ENCODE measurements at places on chromosomes 7 and 10. TPM values are rescaled to one million over a fixed set of nuclear protein-coding genes. Genes with fewer than 3 reads are reported as not detected.
A peak's percentile ranks its signal among the peaks of the same experiment; 100 is the strongest.

ELAPOR2 gene
- total RNA-seq, result 21.3 TPM

DNA sequence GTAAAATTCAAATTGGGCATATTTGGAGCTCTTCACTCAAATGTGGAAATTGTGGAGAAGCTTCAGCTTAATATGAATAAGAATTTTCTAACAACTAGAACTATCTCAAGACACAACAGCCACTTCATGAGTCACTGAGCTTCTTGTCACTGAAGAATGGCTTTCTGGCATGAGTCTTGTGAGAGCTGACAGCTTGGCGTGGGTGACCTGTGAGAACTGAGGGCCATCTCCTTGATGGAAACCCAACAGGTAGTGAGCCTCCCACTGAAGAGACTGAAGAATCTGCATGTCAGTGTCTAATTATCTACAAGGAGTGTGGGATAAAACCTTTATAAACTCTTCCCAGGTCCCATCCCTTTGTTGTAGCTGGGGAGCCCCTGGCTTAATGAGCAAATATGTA is 66.0 kb downstream of the CLEC2L start:
- no peak for DNase-seq

- DNase-seq, result peak; percentile 39
Measured at GRCh38 chr10:65313406-65313805, 1612.4 kb upstream of the LRRTM3 start.

- no peak for DNase-seq
Measured at GRCh38 chr10:104485632-104486031, 132.0 kb downstream of the CFAP58 start.

GRCh38 chr10:101851411-101852116 is 8.0 kb upstream of the KCNIP2 start:
- no peak for DNase-seq

- no peak for DNase-seq
Measured at GRCh38 chr10:98306501-98306900, 38.5 kb upstream of the LOXL4 start.

DNA sequence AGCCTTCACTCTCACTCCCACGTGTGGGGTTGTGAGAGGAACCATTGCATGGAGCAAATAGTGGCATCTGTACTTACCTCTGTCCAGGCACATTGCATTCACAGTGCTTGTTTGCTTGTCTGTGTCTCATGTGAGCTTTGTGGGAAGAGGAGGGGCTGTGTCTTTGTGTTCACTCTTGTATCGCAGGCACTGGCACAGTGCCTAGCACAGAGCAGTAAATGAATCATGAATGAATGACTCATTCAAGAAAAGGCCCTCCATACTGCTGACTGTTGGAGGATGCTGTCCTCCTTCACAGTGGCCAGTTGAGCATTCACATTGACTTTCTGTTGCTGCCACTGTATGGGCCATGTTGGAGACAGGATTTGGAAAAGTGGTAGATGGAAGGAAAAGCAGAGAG is 125.3 kb downstream of the SORCS3 start:
- DNase-seq, result peak; percentile 92

CYP2C18 gene
- total RNA-seq, result not detected

DNA sequence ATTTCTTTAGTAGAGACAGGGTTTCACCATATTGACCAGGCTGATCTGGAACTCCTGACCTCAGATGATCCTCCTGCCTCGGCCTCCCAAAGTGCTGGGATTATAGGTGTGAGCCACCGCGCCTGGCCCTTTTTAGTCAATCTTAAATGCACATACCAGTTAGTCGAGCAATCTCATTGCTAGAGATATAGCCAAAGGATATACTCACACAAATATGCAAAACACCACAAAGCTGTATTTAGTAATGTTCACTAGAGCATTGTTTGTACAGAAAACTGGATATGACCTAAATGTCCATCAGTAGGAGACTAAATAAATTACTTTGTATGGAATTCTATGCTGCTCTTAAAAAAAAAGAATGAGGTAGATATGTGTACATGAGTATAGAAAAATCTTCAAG is 24.5 kb upstream of the IL6 start:
- no peak for DNase-seq

EMX2 gene
- total RNA-seq, result not detected

DNA sequence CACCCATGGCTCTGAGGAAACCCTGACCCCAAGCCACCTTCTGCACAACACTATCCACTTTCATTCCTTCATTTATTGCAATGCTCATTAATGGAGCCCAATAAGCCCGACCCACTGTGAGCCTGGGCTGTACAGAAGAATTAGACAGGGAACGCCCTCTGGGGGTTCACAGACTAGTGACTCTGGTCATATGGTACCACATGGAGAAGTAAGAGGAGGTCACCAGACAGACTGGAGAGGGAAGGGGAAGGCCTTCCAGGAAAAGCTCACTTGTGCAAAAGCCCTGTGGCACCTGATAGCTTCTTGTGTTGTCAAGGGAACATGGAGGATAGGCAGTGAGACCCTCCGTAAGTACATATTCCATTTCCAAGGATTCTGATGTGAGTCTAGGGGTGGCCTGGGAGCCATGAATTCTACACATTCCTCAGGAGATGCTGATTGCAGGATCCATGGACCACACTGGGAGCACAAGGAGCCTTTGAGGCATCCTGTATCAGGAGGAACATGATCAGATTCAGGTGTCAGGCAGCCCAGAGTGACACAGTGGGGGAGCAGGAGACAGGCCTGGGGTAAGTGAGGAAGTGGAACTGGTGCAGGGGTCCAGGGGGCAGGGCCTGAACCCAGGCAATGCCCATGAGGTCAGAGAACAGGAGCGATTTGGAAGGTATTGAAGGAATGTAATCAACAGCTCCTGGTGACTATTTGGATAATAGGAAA is 19.9 kb downstream of the TMEM72 start:
- no peak for DNase-seq

DNA sequence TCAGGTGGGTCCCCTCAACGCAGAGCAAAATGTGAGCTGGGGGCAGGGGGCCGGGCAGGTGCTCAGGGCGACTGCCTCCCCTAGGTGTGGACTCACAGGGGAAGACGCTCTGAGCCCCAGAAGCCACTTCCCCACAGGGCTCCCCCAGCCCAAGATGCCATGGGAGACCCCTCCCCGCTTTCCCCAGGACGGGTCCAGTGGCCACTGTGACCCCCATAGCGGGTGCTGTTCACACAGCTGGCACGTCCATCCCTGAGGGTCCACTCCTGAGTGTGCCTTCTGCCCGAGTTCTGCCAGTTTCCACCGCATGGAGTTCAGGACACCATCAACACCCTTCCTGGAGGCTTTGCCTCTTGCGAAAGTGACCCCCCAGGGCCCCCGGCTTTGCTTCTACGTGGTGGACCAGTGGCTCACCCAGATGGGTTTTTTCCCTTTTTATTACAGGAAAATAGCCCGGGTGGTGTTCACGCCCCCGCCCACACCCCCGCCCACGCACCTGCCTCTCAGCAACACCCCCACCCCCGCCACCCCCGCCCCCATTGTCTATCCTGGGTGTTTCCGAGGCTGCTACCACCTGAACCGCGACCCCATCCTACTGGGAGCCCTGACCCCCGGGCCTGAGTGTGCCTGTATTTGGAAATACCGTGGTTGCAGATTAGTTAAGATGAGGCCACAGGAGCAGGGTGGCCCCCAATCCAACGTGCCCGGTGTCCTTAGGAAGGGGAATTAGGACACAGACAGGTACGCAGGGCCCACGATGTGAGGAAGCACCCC is 32.0 kb downstream of the ADAP1 start:
- no peak for DNase-seq

- DNase-seq, result no peak
Measured at GRCh38 chr10:4008676-4009382, 223.8 kb upstream of the KLF6 start.

- DNase-seq, result no peak
Measured at GRCh38 chr7:44310221-44310848, 15.1 kb downstream of the CAMK2B start.

TUBB8 gene
- total RNA-seq, result not detected

CYP2E1 gene
- not detected for total RNA-seq

GRCh38 chr7:56174875-56175760 is 58.9 kb upstream of the NUPR2 start:
- DNase-seq, result no peak

CRCP gene
- 39.8 TPM for total RNA-seq
